ENCODE measurements at places on chromosomes 7 and 10.

DNA sequence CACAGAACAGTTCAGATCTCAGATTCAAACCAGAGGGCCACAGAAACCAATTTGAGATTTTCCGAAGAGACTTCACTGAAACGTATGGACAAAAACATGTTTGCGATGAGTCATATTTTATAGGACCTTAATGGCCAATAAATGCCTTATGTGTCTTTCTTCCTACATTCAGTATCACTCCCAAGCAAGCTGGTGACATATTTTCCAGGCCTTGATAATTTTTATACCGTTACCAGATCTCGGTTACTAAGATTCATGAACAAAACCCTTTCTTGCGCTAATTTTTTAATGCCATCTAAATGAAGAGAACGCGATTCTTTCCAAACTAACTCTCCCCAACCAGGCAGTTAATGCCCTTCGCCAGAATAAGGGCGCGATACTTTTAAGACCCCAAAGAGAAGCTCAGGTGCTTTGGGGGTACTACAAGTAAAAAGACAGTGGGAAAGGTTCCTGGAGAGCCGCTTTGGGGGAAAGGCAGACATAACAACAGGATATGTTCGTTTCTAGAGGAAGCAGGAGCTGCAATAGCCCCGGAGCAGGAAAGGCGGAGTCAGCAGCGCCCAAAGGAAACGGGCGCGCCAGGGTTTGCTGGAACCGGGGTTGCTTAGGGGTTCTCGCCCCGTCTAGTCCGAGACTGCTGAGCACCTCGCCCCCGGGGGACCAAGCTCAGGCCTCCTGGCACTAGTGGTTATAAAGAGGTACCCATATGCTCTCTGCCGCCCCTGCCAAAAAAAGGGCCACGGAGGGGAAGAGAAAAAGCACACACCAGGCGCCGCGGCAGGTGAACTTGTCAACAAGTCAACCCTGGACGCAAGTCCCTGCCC, 884 bp downstream of the ICA1 start:
- no peak for DNase-seq

DNA sequence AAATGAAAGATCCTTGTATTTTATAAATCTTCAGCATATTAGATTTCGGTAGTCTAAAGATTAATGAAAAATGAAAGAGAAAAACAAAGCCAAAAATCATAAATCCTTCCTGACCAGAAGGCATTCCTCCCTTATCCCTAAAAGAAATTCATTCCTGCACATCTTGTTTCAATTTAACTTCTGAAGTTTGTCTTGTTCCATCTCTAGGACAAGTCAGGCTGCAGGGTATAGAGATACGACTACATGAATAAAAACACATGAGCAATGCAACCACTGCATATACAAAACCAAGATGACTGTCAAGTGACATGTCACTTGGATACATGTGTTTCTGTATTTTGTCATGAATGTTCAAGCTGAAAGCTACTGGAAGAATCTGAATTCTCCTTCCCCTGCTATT, 214.9 kb downstream of the JAZF1 start:
- DNase-seq, result no peak

- no peak for DNase-seq
Observed at GRCh38 chr7:121624958-121625357, 228.8 kb upstream of the FAM3C start.

GRCh38 chr7:100137851-100138760, 10.6 kb upstream of the LAMTOR4 start:
- no peak for DNase-seq

DNA sequence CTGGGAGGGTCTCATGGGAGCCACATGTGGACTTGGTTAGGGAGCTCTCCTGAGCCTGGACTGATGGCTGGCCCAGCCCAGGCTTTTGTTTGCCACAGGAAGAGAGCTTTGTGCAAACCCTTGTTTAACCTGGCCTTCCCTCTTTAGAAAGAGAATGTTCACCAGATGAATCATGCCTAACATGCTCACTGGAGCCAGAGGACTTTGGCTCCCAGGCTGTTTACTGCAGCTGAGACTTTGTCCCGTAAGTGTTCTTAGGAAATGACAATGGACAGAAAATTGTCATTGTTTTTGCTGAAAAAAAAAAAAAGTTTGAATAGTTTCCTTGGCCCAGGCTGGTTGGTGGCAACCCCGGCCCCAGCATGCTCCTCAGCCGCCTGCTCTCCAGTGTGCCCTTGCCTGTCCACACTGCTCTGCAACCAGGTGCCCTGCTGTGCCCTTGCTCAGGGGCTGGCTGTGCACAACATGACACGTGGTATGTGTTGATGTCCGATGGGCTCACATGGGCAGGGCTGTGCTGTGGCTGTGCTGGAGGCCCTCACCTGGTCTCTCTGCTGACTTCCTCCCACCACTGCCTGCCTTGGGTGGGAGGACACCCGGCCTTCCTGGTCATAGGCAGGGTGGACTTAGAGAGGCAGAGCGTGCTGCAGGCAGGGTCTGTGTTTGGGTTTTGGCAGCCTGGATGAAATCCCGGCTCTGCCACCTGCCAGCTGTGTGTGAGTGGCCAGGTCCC, 215.3 kb upstream of the ZNF32 start:
- no peak for DNase-seq

- DNase-seq, result no peak
Observed at GRCh38 chr7:55512635-55513191, 59.6 kb downstream of the VOPP1 start.

GRCh38 chr7:19811386-19811785, 38.0 kb upstream of the TMEM196 start:
- no peak for DNase-seq

DNA sequence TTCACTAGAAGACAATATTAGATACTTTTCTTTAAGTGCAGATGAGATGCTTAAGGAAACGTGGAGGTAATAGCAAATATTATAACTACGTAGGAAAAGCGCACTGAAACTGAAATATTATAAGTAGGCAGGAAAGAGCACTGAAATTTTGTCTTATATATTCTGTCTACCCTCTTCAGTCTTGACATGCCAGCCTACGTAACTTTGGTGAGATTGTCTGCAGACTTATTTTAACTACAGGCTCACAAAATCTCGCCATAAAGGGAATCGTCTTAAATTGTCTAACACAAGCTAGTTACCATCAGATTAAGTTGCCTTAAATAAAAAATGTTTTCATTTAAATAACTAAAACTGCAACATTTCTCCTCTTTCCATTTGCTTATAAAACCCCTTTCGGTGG, 280.1 kb upstream of the PTER start:
- DNase-seq, result no peak

DNA sequence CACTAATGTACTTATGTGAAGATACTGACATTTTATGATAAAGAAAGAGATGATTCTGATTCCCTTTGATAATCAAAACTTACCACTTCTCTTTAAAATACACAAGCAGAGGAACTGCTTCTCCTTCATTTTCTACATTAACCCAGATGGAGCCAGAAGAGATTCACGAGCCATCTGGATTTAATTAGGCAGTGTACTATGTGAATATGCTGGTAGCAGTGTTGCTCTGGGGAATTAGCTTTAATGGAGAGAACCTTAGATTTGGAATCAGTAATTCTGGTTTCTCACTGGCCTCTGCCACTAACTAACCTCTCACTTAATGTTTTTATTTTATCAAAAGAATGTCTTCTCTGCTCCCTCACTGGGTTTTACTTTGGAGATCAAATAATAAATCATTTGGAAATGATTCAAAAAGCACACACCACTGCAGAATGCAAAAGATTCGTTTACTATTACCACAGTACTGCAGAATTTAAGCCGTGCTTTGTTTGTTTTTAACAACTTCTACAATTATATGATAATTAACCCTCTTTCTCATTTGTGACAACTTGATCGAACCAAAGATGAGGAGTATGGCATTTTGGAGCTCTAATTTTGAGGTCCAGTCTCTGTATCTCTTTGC, 77.5 kb upstream of the PHYHIPL start:
- DNase-seq, result no peak

DNA sequence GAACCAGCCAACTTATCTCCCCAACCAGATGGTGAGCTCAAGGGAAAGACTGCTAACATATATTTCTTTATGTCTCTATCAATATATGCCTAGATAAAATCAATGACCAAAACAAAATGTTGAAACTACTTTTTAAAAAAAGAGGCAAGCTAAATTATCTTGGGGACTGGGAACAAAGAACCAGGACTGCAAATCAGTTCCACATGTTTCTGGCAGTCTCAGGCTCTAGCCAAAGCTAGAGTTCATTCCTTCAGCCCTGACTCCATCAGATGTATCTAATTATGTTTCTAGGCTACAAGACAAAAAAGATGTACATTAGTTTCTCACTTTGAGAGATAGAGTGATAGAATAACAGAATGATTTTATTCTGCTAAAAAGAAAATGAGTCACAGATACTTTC, 1290.3 kb upstream of the SORCS1 start:
- DNase-seq, result no peak

- DNase-seq, result no peak
Observed at GRCh38 chr10:7397049-7398035, 13.5 kb downstream of the SFMBT2 start.

DNA sequence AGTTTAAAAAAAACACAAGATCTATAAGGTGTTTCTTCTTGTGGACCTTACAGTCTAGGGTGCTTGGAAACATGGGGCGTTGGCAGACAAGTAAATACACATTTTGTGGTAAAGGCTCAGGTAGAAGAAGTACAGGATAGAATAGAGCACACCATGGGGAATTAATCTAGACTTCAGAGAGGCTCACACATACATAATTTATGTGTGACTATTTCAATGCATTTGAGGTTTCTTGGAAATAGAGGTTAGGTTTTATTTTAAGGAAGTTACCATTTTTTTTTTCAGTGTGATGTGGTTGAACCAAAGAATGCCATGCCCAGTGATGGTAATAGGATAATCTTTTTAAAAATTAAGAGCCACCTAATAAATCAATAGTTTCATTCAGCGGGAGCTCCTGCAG, 12.8 kb downstream of the CFTR start:
- no peak for DNase-seq

GRCh38 chr10:73559590-73559989, 31.6 kb downstream of the USP54 start:
- no peak for DNase-seq

GRCh38 chr7:107173191-107173590, 4.4 kb downstream of the HBP1 start:
- DNase-seq, result no peak

GRCh38 chr10:76034353-76035205, 603.2 kb downstream of the LRMDA start:
- no peak for DNase-seq

DNA sequence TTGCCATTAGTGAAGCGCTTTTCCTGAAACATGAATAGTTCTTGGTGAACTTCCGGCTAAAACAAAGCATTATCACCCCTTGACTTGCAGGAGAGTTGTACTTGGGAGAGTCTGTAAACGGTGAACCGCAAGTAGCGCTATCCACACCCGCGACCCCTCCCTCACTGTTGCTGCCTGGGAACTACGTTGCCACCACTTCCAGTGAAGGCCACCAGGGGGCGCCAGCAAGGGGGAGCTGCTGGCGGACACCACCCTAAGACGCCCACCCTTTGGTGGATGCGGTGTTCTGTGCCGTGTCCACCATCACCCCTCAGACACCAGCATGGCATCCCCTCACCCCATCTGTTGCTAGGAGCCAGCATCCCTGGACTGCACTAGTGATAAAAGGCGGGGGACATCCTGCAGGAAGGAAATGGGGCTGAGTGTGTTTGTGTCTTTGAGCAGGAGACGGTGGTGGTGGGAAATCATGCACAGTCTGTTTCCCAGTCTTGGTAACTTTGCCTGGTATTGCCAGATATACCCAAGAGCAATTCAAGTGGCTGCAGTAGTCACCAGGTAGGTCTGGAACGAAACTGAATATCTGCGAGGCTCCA, 298.2 kb downstream of the FRMD4A start:
- peak; percentile 23 for DNase-seq
